ENCODE measurements at places on chromosomes 6 and 20.

DNA sequence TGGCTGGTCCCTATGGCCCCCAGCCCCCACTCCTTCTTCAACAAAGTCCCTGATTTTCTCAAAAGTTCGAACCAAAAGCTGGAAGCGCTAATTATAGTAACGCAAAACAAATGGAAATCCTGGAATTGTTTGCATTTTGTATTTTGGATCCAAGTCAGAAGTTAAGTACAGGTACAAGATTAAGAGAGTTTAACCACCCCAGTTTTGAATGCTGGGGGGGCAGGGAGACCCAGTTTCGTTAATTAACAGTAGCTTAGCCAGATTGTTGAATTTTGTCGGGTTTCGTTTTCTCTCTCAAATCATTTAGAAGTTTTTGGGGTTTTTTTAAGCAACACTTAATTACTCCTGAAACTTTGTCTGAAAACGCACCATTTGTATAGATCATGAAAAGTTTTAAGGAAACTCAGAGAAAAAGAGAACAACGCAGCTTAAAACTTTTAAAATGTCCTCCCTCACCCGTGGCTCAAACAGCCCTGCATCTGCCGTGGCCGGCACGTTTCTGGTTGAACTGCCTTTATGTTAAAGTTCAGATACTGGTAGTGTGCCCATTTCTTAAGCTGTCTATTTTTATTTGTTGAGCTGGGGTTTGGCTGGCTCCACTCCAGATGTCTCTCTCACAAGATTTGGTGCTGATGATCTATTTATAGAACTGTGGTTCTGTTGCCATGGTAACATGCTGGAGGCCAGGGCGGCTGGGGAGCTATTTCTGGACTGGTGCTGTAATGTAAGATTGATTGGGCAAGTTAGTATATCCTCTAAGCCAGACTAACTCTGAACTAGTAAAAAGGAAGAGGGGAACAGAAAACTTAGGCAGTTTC is 55.0 kb downstream of the GNAS start:
- peak; percentile 81 for DNase-seq

DNA sequence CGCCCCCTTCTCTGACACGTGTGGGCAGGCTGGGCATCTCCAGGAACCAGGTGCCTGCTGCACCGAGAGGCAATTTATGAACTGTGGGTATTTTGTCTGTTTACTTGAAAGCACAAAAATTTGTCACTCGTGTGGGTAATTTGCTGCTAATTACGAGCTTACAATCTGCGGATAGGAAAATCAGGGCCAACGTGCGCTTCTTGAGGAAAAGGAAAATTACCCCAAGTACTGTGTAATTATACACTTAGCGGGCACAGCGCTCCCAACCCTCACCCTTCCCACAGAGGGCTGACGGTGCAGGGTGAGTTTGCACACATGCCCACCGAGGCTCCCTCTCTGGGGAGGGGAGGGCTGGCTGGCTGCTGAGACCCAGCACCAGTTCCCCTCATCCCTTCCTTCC is 25.3 kb upstream of the MDGA1 start:
- no peak for DNase-seq

GRCh38 chr20:33675136-33675959 is 1.1 kb upstream of the NECAB3 start:
- no peak for DNase-seq

DNA sequence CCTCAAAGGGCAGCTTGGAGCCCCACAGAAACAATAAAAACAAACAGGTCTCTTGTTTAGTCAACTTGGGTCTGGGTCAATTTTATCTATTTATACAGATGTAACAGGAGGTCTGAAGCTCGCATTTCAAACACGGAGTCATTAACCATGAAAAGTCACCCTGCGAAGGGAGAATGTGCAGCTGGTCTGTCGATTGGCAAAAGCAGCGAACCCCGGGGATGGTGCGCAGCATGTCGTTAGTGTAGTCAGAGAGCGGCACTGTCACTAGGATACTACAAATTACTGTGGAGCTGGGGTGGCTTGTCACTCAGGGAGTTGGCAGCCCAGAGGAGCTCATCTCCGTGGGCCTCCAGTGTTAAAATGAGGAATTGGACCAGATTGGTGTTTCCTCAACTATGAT is 190.4 kb upstream of the ARG1 start:
- DNase-seq: no peak

GRCh38 chr6:14695579-14695978 is 550.3 kb upstream of the JARID2 start:
- DNase-seq: no peak

DNA sequence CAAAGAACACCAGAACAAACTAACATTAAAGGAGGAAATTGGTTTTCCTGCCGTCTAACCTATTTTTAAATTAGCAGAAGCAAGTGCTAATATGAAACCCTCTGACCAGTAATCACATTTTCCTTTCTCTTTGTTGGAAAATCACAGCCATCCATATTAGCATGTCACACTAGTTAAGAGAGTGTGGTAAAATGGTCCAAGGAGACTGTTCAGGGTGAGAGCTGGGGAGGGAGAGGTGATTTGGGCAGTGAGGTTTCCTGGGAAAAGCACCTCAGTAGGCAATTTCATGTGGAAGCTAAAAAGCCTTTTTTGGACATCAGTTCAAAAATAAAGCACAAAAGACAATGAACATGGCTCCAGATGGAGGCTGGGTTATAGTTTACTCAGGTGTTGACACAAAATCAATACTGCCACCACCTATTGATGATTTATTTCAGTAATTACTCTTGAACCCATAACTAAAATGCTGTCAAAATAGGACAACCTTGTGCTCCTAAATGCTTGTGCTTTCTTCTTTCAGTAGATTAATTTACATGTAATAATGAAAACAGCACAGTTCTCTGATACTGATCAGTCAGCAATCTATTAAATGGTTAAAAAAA is 333.2 kb downstream of the SAMD5 start:
- DNase-seq: no peak

Measured in HS-27A (cell line).